Parietal lobe (tissue), 2 donors: ENCODE measurements at places on chromosomes 11 and 22. TPM values are rescaled to one million over a fixed set of nuclear protein-coding genes. Genes with fewer than 3 reads are reported as not detected.

Gene MRGPRE
- not detected for total RNA-seq

Gene PKDREJ
- total RNA-seq: under 0.01 TPM

Gene PATE4
- total RNA-seq: not detected

Gene SEC14L6
- total RNA-seq: 0.31 TPM

Gene UCP2
- 12.8 TPM for total RNA-seq

Gene RFPL3
- total RNA-seq: not detected

Gene GNB1L
- total RNA-seq: 7.8 TPM

Gene APOL3
- 0.94 TPM for total RNA-seq

Gene ABCC8
- 34.7 TPM for total RNA-seq

Gene DDI1
- total RNA-seq: not detected

Gene WNT11
- 6.6 TPM for total RNA-seq

Gene TEX54
- not detected for total RNA-seq

Gene LARGE2
- total RNA-seq: 0.31 TPM

Gene TENM4
- 192 TPM for total RNA-seq

Gene FBLN1
- total RNA-seq: 42.3 TPM

Gene BIRC3
- total RNA-seq: 0.63 TPM

Gene RAG2
- not detected for total RNA-seq

Gene IL17REL
- 0.31 TPM for total RNA-seq

Gene TRIM77
- not detected for total RNA-seq

Gene DERL3
- total RNA-seq: 2.2 TPM

Gene PHOX2A
- not detected for total RNA-seq

Gene GRK2
- 50.7 TPM for total RNA-seq

Gene PARVG
- 1.9 TPM for total RNA-seq

Gene MMP27
- not detected for total RNA-seq

Gene C11orf16
- not detected for total RNA-seq

Gene CREB3L1
- 1.3 TPM for total RNA-seq

Gene TMPRSS13
- total RNA-seq: 0.63 TPM

Gene HORMAD2
- total RNA-seq: not detected

Gene LRRC32
- total RNA-seq: 1.3 TPM

Gene GAS2
- total RNA-seq: 12.5 TPM

Gene BIK
- total RNA-seq: not detected

Gene TMPRSS5
- total RNA-seq: 4.1 TPM

Gene PHETA2
- 2.8 TPM for total RNA-seq

Gene PRRG4
- under 0.01 TPM for total RNA-seq

Gene CABP4
- not detected for total RNA-seq

Gene ACR
- not detected for total RNA-seq

Gene MRPL49
- 29.4 TPM for total RNA-seq

Gene CDC42BPG
- total RNA-seq: 0.31 TPM

Gene CHCHD10
- 5.3 TPM for total RNA-seq

Gene OR52A1
- total RNA-seq: not detected

Gene SYT8
- not detected for total RNA-seq

Gene RBMXL2
- 0.31 TPM for total RNA-seq

Gene SERHL2
- 5.3 TPM for total RNA-seq

Gene FXYD2
- 3.4 TPM for total RNA-seq

Gene ACCS
- 32.2 TPM for total RNA-seq

Gene CWF19L2
- 53.8 TPM for total RNA-seq

Gene CCDC89
- 0.63 TPM for total RNA-seq

Gene ZNF280B
- 5.0 TPM for total RNA-seq
